Activated CD4-positive, alpha-beta T cell treated with anti-CD3 and anti-CD28 coated beads, Interleukin-10, Interleukin-2, amounts not matched to agents 100 ng/mL and 50 ng/mL, durations not matched to agents 16 hours and 8 hours (primary cell): ENCODE measurements at places on chromosomes 4 and X.

DNA sequence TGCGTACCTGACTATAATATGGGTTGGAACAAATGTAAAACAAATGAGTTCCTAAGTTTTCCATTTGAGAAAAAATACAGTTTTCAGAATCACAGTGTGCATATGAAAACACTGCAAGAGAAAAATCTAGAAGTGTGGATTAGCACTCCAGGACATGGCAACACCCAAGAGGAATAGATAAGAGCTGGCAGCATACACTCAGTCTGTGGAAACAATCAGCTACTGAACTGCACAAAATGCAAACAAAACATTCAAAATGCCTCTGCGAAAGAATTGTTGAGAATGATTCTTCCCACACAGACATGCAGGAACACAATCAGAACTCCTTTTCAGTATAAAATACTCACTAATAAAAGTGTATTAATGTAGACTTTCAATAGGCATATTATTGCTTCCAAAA is 39.9 kb downstream of the ATP8A1 start:
- DNase-seq, result no peak

DNA sequence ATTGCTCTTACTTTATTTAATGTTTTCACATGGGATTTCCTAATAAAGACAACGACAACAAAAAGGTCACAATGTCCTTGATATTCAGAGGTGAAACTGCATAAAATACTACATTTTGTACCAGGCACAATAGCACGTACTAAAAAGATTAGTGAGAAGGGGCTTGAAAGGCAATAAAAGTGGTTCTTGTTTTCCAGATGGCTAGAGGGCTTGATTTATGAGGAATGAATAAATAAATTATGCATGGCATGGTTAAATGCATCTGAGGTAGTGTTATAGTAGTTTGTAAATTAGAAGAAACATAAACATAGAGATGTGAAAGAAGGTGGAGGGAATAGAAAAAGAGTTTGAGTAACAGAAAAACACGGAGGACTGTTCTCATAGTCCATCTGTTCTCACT is 123.4 kb downstream of the CLCN5 start:
- no peak for DNase-seq

DNA sequence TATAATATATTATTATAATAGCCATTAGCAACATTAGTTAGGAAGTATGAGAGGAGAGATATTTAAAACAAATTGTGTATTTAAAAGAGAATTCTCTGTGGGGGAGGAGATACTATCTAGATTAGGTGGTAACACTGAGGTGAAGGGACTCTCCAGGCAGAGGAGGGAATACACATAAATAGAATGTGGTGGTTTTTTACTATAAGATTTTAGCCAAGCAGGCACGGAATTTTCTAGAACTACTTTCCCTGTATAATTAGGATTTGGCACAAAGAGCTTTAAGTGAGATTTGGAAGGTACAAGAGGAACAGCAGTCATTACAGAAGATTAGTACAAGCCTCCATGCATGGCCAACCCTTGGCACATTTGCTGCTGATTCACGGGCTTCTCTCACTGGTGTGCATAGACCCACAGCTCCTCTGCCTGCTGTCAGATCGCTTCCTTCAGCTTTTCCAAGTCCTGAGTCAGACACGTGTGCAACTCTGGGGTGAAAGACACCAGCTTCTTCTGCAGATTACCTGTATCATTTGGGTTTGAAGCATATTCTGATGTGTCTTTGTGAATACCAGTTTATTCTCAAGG is 685.5 kb downstream of the KCTD8 start:
- DNase-seq, result no peak

GRCh38 chr4:181350615-181351415 is 892.4 kb upstream of the TENM3 start:
- no peak for DNase-seq

DNA sequence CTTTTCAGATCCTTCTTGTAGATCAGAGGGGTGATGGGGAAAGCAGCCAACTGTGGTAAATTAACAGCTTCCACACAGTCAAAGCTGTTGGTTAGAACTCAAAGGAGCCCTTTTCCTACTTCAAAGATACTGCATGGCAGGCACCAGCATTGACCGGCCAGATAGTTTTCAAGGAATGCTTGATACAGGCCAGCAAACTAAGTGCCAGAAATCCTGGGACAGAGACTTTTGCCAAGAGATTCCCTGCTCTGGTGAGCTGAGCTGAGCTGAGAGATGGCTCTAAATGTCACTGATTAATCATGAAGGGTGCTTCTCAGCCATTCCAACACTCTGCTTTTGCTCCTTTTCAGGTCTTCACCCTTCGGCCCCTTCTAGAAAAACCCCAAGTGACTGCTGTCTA is 131.6 kb upstream of the MED14 start:
- DNase-seq, result no peak

GRCh38 chr4:87982446-87983010 is 7.0 kb downstream of the SPP1 start:
- DNase-seq, result no peak

GRCh38 chr4:53890461-53890860 is 173.9 kb downstream of the CHIC2 start:
- DNase-seq, result no peak

DNA sequence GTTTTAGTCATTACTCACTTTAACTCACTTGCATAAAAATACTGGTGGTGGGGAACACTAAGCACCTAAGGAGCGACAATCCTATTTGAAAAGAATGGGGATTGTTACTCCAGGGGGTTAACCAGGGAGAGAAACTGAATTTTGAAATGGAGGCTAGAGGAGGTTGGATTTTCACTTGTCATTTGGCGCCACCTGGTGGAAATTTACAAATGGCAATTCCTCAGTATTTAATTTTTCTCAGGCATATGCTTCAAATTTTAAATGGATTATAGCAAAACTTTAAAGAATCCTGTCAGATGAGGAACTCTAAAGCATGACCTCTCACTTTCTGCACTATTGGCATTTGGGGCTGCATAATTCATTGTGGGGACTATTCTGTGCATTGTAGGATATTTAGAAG is 2.7 kb upstream of the GEMIN8 start:
- DNase-seq, result peak; percentile 70

DNA sequence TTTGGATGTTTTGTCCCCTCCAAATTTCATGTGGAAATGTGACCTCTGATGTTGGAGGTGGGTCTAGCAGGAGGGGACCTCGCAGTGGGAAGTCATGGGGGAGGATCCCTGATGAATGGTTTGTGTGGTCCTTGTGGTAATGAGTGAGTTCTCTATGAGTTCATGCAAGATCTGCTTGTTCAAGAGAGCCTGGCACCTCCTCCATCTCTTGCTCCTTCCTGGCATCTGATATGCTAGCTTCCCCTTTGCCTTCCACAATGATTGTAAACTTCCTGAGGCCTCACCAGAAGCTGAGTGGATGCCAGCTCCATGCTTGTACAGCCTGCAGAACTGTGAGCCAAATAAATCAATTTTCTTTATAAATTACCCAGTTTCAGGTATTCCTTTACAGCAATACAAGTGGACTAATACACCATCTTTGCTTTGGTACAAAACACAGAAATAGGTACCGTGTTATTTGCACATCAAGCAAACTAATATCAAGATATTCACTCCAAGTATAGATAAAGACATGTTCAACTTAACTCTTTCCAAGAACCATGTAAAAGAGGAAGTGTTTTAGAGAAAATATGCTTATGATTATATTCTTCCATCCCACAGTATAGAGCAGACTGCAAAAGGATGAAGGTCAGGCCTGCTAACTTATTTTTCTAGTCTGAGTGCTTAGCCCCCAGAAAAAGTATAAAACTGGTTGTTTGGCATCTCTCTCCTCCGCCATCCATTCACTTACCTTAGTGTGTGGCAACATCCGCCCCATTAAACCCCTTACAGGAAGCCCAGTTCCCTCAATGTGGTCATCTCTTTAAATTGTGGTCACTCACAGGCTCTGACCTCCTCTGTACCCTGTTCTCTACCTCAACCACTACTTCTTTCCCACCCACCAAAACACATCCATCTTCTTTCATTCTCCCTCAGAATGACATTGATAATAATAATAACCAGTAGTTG is 6.7 kb downstream of the ARAP2 start:
- DNase-seq, result no peak

GRCh38 chrX:3442691-3443090 is 96.2 kb upstream of the MXRA5 start:
- DNase-seq, result no peak

DNA sequence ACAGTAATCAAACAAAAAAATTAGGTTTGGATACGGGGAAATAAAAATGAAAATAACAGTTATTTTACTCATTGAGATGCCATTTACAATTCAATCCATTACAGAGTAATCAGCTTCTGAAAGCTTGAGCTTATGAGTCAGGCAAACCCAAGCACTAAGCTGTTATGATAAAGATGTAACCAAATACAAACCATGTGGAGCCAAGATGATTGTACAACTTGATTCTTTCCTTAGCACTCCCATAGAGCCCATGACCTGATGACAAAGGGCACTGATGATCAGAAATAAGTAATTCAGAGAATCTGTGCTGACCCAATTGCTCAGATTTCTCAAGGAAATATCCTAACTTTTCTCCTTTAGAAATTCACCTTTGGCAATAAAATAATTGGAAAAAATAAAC is 40.5 kb upstream of the PRKG2 start:
- no peak for DNase-seq

DNA sequence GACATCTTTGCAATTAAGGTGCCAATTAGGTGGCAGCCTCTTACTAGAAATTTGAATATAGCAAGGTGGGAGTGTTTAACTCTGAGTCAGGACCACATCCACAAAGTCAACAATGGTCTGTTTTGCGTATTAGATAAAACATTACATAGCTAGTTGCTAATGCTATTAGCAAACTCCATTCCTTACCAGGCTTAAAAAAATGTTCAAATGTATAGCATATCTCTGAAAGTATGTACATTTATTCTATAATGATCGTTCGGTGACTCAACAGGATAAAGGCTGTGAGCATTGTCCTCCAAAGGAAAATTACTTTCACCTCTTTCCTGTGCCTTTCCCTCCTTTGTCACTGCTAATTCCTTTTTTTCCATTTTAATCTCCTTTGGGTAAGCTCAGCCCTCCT is 74.5 kb downstream of the SYTL5 start:
- no peak for DNase-seq

GRCh38 chr4:123351713-123352112 is 44.9 kb upstream of the SPRY1 start:
- no peak for DNase-seq

GRCh38 chr4:176377780-176378179 is 58.0 kb downstream of the SPCS3 start:
- peak; percentile 10 for DNase-seq

DNA sequence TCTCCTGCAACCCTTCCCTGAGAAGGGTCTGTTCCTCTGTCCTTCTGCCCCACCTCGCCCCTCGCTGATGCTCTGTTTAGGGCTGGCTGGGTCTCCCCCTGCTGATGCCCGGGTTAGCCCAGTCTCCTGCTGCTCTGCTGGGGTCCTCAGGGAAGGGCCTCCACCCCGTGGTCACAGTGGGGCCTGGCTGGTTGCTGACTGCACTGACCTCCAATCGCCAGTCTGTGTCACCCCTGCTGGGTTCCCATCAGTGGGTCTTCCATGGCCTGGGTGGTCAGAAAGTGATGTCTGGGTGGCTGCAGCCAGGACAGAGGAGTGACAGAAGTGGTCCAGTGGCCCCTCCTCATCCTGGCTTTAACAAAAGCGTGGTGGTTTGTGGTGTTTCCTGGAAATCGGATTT is 44.7 kb downstream of the EVC start:
- DNase-seq, result no peak

GRCh38 chr4:1480720-1481119 is 74.5 kb upstream of the NKX1-1 start:
- no peak for DNase-seq

GRCh38 chrX:31658360-31658759 is 586.5 kb upstream of the FTHL17 start:
- DNase-seq, result peak; percentile 26

DNA sequence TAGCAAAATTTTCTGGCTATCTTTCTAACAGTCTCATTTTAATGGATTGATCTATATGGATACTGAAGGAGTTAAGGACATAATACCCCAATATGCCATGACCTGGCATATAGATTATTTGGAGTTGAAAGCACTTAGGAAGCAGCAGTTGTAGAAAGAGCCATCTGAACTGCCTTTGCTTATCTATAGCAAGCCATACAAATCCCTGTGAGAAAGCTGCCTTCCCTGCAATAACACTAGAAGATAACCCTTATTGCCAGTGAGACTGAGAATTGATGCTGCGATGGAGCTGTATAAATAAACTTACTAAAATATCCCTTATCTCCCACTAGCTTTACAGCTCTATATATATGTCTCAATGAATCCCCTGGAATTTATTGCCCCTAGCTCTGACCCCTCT is 346.3 kb downstream of the TECRL start:
- DNase-seq, result no peak

DNA sequence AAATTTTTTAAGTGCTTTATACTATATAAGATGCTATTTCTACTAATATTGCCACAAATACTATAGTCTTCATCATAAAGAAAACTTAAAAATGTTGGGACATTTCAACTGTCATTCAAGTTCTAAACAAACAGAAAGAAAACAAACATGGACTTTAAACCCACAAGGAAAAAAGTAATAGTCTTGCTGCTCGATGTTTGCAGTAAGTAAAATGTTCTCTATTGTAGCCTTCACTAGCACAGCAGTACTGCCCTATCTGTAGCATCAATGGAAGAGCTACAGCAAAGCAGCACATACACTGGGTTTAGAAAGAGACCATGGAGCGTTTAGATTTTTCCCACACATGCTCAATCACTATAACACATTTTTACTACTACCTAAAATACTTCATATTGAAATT is 146.8 kb downstream of the KLHL13 start:
- no peak for DNase-seq

GRCh38 chrX:48278958-48279357 is 23.8 kb downstream of the SSX1 start:
- DNase-seq, result no peak

GRCh38 chrX:91137883-91138282 is 296.8 kb upstream of the PABPC5 start:
- no peak for DNase-seq

GRCh38 chr4:117429061-117429460 is 343.7 kb upstream of the TRAM1L1 start:
- peak; percentile 1 for DNase-seq

DNA sequence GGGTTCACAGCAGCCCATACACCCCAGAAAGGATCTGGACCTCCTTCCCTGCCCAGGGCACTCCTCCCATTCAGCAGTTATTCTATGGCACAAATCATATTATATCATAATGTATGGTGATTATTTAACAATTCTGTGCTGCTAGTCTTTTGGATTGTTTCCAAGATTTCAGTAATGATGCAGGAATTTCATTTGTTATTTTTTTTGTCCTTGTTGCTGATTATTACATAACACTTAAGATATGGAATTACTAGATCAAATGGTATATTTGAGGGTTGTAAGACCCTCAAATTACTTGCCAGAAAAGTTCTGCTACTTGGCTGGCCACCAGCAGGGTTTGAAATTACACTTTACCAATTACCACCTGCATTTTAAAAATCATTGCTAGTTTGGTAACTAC is 36.4 kb downstream of the QDPR start:
- DNase-seq, result no peak

- DNase-seq, result no peak
Measured at GRCh38 chrX:9917861-9918260, 49.3 kb upstream of the CLDN34 start.
